ENCODE measurements at places on chromosomes 16 and 17.

GRCh38 chr17:37218849-37219248, 156.9 kb upstream of the C17orf78 start:
- no peak for DNase-seq

DNA sequence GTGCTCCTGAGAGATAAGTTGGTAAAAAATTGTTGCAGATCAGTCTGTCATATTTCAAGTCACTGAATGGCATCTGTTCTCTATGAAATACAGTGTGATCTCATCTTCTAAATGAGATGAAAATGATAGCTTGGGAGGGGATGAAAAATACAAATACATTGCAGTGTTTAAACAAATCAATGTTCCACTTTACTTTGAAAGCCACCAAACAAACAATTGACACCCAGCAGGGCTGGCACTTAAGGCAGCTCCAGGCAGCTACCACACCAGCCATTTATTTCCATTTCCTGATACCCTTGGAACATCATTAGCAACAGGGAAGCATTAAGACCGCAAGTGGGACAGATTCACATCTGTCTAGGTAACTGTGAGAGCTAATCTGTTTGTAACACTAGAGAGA, 827.6 kb upstream of the KIF2B start:
- DNase-seq: no peak

DNA sequence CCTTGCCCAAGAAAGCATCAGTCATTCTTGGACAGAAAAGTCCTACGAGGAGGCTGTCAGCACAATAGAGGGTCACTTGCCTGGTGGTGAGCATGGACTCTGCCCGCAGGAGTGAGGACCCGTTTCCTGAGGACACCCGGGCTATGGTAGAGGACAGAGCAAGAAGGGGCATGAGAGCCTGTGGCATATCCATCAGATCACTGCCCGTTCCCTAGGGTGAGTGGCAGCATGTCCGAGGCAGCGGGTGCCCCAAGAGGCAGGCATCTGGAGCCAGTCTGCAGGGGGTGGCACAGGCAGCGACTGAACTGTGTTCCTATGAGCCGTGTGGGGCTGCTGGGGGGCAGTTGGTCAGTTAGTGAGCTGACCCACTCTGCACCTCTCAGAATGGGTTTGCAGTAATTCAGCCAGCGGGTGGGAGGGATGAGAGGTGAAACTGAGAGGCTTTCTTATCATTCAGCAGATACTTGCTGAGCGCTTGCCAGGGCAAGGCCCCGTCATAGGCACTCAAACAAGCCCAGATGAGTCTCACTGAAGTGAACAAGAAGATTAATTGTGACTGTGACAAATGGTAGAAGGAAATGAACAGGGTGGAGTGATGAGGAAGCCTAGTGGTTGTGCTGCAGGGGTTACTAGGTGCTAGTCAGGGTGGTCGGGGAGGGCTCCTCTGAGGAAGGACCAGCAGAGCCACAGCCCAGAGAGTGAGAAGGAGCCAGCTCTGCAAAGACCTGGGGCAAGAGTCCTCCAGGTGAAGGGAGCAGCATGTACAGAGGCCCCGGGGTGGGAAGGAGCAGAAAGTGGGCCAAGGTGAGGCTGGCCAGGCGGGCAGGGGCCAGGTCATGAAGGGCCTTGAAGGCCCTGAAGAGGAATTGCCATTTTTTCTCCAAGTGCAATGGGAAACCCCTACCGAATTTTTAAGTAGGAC, 87.9 kb downstream of the CLEC16A start:
- DNase-seq: no peak

DNA sequence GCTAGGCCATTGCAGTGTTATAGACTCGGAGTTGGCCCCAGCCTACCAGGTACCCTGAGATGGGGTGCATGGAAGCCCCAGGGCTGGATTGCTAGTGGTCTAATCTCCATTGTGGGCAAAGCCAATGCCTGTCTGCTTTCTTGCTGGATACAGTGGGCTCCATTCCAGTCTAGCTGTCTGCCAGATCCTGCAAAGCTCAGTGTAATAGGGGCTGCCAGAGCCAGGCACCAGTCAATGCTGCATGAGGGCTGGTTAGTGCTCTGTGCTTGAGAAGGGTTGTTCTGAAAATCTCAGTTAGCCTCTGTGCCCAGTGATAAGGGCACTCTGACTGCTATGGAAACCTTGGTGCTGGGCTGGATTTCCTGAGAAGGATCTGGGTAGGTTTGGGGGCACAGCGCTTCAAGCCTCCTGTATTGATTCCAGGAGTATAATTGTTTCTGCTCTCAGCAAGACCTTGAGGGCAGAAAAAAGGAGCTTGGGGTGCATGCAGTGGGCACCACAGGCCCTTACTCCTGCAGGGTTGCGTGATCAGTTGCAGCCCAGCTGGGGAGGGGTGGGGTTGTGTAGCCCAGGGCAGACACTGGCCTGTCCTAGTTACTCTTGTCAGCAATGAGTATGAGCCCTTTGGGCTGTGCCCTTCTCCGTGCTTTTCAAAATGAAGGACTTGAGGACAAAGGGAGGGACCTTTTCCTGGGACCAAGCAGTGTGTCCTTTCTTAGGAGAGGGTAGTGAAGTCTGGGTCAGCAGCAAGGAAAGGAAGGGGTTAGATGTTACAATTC, 19.0 kb downstream of the SMPD3 start:
- no peak for DNase-seq

DNA sequence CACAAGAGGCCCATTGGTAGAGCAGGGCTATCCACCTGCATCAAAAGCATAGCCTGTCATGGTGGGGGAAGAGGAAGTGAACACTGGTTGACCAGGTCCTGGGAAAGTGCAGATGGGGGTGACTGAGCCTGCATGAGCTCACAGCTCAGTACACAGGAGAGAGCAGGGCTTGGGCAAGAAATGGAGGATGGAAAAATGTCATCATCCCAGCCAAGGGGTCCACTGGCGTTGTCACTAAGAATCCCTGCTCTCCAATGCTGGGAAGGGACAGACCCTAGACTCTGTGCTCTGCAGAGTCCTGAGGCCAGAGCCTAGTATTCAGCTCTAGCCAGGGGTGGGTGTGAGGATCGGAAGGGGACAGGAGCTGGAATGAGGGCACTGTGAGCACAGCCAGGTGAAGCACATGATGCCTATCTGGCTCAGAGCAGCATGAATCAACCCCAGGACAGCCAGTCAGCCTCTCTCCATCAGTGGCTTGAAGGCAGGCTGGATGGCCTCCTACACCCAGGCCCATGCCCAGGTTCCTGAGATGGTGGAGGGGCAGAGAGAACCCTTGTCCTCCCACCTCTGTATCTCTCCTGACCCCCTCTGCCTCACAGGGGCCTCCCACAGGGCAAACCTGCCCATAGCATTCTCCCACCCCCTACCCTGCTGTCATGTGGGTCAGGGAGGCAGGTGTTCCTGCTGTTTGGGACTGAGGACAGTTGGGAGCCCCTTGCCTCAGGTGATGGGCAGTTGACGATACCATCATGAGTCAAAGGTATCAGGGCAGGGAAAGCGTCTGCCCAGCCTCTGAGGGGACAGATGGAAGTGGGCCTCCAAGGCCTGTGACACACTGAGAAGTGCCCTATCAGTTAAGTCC, 13.8 kb upstream of the CTCF start:
- no peak for DNase-seq

GRCh38 chr16:74862743-74863244, 88.2 kb upstream of the FA2H start:
- peak; percentile 49 for DNase-seq

DNA sequence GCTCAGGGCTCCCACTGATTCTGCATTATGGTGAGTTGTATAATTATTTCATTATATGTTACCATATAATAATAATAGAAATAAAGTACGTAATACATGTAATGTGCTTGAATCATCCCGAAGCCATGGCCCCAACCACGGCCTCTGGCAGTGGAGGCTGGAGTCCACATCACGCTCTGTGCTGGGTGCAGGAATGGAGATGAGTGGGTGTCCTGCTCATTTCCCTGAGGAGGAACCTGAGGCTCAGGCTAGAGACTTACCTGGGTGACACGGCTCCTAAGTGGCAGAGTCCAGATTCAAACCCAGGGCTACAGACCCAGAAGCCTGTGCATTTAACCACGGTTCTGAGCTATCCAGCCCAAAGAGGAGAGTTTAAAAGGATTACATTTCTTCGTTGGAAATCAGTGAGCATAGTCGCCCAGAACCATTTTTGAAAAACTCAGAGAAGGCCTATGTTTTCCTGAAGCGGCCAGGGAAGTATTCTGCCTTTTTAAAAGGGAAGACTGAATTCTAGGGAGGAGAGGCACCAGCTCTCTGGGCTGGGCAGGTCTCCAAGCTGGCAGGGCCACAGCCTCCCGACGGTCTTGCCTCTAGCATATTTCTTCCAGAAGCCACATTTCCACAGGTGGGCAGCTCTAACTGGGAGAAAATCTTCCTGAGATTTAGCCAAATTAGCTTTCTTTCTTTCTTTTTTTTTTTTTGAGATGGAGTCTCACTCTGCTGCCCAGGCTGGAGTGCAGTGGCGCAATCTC, 6.7 kb downstream of the IL4R start:
- no peak for DNase-seq

DNA sequence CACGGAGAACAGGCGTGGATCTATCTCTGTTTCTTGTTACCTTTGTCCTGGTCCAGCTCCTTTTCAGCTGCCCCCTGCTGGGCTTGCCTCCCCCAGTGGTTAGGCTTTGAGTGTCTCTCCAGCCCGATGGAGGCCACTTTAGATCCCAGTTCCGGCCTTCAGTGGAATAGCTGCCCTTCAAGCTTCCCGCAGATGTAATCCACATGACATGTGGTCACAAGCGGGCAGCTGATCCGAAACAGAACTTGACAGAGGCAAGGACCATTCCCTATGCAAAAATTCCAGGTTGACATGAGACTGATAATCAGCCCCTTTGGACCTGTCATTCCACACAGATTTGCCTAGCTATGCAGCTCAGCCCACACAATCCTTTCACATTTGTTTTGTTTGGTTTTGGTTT, 40.6 kb upstream of the AQP8 start:
- no peak for DNase-seq

- DNase-seq: no peak
Measured at GRCh38 chr16:2150418-2151187, 2.2 kb downstream of the RAB26 start.

DNA sequence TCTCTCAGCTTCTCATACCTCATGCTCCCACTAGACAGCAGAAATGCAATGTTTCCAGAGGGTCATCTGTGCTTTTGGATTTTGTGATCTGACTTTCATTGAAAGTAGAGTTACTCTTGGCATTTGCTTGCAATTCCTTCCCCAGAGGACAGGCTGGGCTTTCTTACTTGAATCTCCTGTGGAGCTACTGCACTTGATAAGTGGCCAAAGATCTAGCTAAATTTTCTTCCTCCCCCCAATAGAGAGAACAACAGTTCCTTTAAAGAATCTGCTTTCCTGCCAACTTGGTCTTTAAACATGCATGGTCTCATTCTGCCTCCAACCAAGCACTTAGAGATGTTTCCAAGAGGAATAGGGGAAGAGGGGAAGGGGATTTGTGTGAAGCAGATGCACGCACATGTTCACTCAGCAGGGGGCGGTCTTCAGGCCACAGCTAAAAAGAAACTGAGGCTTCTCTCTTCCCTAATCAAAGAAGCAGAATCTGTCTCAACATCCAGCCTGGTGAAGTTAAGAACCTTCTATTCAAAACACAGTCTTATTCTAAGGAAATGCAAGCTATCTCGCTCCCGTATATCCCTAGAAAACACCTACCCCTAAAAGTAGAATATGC, 229.6 kb downstream of the ZFHX3 start:
- no peak for DNase-seq

DNA sequence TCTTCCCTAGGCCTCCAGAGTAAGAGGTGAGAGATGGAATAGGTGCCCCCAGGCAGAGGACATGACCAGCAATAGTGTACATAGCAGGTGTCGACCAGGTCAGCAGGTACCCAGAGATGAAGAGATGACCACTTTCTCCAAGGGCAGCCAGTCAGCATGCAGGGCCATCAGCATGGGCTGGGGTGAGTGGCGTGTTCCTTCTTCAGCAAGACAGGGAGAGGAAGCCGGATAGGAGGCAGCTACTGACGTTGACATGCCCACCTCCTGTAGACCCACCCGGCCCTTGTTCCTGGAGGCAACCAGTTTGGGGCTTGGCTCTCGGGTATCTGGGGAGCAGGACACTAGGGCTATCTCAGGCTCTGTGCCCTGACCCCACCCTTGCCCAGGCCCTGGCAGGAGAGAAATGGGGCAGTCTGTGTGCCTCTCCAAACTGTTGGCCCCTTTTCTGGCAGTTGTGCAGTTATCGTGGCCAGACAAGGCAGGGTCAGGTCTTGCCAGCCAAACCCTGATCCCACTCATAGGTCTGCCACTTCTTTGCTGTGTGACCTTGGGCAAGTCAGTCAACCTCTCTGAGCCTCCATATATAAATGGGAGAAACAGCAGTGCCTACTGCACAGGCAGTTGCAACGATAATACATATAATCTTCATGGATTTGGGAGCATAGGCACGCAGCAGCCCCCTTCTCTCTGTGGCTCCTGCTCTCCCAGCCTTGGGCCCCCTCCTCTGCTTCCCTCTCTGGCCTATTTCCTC, 1.4 kb upstream of the NDRG4 start:
- no peak for DNase-seq

DNA sequence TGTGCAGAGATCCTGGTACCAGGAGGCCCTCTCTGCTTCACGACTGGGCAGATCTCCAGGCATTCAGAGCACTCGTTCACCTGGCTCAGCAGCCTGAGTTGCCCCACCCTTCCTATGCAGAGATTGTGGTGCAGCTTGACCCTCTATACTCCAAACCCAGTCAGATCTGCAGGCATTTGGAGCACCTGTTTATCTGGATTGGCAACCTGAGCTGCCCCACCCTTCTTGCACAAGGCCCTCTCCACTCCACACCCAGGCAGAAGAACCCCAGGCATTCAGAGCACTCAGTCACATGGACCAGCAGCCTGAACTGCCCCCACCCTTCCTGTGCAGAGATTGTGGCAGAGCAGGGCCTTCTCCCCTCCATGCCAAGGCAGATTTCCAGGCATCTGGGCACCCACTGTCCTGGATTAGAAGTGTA, 88.4 kb upstream of the CDH5 start:
- no peak for DNase-seq

DNA sequence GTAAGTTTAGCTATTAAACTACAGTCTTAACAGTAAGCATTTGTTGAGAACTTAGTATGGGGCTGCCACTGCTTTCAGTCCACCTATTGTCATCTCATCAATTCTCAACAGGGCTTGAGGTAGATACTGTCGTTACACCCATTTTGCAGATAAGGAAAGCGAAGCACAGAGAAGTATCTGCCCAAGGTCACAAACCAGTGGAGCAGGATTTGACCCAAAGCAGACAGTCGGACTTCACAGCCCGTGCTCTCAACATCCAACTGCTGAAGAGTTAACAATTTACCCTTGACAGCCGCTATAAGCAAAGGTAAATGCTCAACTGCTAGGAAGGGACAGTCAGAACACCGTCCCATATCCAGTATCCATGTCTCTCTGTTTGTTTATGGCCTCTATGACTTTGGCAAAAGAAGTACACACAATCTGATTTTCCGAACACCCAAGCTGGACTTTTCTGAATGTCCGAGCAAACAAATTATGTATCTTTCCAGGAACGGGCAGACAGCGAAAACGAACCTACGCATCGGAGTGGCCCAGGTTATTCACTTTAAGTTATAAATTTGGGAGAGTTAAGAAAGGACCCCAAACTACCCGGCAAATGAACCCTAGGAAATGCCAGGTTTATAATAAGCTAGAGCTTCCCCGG, 1.2 kb downstream of the SIAH1 start:
- no peak for DNase-seq

- peak; percentile 67 for DNase-seq
Measured at GRCh38 chr17:21041741-21042457, 912 bp downstream of the USP22 start.

All from iris pigment epithelial cell (primary cell).